ENCODE measurements at places on chromosomes 1 and 21.

- no peak for DNase-seq
Measured at GRCh38 chr21:42545745-42546144, 32.1 kb downstream of the SLC37A1 start.

DNA sequence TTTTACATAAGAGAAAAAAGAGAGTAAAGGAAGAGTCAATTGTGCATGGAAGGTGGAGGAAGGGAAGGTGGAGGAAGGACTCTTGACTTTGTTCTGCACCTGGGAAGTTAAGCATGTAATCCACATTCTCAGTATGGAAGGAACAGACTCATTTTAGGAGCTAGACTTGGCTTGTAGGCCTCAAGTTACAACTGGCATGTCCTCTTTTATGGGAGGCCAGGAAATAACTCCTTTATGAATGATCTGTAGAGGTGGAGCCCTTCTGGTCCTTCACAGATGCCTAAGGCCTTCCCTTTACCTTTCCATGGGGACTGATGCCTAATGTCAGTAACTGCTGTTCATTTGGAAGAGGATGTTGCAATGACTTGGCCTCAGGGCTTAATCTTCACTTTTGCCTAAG lies 29.4 kb upstream of the CCSAP start:
- DNase-seq, result no peak

DNA sequence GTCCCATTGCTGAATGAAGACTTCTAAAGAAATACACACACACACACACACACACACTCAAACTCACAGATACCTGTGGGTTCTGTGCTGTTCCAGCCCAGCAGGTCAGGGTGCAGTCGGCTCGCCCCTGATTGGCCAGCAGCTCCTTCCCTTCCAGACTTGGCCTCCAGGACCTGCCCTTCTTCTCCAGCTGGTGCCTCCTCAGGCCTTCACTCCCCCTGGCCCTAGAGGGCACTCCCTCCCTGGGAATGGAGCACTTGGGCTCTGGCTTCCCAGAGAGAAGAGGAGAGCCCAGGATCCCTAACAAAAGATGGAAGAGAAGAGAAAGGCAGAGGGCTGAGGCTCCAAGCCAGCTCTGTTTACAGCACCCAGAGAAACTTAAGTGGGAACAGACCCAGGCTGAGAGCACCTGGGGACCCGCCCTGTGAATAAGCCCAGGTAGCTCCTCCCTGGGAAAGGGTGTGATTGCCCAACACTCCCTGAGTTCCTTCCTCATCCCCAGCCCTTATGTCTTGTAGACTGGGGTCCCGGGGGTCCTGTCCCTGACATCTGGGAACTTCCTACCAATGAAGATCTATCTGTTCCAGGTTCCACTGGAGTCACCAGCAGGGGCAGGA lies at the start of gene PGLYRP3:
Gene PGLYRP3, minus strand, starts transcription at position 383 of the 617 bp plus-strand sequence. CDS start 2,287 bp downstream, outside the sequence.
- no peak for DNase-seq

DNA sequence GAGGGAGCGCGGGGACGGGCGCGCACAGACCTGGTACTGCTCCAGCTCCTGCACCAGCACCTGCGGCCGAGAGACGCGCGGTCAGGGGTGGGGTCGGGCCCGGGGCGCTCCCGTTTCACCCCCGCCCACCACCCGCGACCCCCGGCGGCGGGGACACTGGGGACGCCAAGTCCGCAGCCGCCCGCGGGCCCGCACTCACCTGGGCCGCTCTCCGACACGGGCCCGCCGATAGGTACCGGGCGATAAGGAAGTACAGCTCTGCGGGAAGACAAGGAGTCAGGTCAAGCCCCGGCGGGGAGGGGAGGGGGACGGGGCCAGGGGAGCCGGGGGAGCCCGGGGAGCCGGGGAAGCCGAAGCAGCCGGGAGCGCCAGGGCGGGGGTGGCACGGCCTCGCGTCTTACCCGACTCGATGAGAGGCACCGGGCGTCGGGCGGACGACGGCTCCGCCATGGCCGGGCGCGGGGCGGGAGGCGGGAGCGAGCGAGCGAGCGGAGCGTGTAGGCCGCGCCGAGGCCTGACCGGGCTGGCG lies 326 bp downstream of the BRWD1 start:
- DNase-seq, result no peak

DNA sequence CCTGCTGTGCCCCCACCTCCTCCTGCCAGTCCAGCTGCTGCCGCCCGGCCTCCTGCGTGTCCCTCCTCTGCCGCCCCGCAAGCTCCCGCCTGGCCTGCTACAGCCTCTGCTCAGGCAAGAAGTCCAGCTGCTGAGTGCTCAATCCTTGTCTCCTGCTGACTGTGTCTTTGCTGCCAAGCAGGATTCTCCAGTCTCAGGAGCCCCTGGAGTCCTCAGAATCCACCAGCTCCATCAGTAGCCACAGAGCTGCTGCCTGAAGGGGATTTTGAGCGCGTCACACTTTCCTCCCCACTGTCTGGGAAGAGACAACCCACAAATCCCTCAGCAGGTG lies 973 bp downstream of the KRTAP10-11 start:
- no peak for DNase-seq

- DNase-seq, result no peak
Measured at GRCh38 chr1:6601923-6602668, 573 bp downstream of the KLHL21 start.

DNA sequence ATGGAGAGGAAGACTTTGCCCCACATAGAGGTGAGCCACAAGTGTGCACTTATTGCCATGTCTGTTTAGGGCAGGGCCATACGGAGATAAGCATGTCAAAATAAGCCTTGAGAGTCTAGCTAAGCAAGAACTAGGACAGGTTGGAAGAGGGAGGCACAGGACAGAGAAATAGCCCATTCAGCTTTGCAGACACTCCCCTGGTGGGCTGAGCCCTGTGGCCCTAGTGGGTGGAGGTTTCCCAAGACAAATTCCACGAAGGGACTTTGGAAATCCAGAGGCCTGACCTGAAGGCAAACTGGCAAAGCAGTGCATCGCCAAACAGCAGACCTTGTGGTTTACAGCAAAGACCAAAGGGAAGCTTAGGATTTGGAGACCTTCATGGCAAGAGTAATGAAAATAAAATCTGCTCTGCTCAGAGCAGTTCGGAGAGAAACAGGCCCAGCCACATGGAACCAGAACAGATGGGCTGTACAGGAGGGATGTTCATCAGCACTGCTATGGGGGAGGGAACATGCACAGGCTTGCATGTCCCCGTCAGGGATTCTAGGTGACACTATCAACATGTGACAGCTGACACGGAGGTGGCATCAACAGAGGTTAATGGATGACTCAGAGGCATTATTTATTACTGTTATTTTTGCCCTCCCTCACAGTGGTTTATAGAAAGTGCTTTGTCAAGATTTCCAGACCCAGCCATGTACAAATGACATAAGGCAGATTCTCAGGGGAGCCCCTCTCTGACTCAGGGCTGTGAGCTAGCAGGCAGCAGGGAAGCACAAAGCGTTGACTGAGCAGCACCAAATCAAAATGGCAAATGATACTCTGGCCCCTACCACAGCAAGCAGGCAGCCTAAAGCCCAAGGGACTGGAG lies 90.1 kb upstream of the IRF2BP2 start:
- peak; percentile 60 for DNase-seq

GRCh38 chr21:46317710-46318463 lies 5.8 kb downstream of the C21orf58 start:
- no peak for DNase-seq

GRCh38 chr1:212955098-212955497 lies 4.8 kb downstream of the VASH2 start:
- DNase-seq, result no peak

DNA sequence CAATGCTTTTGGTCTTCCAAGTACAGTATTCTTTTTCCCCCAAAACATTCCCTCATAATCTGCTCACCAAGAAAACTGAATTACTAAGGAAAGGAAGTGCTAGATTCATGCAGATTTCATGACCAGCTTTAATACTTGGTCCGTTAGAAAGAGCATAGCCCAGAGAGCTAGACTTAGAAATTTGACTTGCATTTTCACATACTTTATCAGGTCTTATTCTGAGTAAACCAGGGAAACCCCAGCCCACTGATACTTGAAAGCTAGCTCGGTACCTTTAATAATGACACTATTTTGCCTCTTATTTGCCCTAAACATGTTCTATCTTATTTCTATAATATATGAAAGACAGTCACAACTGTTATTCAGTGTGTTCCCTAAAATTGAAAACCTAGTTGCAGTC lies 204.5 kb downstream of the TTLL7 start:
- DNase-seq, result peak; percentile 11

DNA sequence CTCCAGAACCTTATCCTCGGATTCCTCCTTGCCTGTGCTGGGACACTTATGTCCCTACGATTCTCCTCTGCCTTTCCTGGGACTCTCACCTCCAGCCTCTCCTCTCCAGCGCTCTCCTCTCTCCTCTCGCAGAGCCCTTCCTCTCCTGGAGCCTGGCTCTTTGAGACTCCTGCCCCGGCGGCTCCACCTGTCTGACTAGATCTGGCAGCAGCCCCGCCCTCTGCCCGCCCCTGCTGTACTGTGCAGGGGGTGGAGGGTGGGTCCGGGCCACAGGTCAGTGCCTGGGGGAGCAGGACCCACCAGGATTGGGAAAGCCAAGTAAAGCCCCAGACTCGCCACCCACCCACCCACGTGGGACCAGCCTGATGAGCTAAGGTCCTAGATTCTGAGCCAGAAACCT lies 1.6 kb downstream of the ELOVL1 start:
- DNase-seq, result no peak

DNA sequence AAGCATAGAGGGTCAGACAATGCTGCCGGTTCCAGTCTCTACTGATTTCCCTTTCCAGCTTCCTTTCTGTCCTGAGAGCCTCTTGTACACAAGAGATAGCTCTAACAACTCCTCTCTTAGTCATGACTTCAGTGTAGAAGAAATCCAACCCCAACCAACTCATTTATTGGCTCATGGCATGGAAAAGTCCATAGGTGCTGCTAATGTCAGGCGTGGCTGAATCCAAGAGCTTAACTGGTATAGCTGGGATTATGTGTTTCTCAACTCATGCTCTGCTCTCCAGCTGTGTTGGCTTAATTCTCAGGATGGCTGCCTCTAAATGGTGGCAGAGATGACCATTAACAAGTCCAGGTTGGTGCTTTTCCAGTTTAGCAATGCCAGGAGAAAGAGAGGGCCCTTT lies 12.4 kb upstream of the THRAP3 start:
- DNase-seq, result no peak

GRCh38 chr1:40241362-40241761 lies 6.4 kb upstream of the TMCO2 start:
- DNase-seq, result peak; percentile 33

DNA sequence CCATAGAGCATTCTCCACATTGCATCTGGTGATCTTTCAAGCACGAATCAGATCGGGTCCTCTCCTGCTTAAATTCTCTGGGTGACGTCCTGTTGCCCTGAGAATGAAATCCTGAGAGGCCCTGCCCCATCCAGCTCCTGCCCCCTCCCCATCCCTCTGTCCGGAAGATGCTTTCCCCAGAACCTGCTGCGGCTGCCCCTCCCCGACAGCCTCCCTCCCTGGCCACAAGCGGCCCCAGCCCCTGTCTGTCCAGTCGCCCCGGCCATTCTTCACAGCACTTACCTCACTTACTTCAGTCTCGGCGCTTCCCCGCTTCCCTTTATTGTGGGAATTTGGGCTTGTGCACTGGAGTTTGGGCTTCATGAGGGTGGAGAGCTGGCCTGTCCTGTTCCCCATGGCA lies 40.3 kb downstream of the TAS1R2 start:
- no peak for DNase-seq

DNA sequence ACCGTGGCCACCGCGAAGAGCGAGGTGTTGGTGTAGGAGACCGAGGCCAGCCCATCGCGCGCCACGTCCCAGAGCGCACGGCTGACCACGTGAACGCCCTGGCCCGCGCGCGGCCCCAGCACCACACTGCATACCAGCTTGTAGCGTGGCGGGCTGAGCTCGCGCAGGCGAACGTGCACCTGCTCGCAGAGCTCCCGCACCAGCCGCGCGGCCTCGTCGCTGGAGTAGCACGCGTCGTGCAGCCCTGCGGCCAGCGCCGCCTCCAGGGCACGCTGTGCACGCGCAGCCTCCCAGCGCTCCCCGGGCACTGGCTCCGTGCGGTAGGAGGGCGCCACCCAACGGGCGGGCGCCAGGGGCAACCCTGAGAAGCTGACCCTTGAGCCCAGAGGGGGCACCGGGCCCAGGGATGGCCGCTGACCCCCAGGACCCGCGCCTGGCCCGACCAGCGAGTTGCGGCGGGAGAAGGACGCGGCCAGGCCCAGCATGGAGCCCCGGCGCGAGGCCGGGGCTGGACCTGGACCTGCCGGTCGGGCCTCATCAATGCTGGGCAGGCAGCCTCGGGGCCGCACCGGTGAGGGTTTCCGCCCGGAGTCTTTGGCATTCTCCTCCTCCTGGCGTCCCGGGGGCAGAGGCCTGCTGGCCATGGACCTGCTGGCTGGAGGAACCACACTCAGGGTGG lies 987 bp downstream of the DYNLT4 start:
- no peak for DNase-seq

- no peak for DNase-seq
Measured at GRCh38 chr1:31831397-31832378, 15.9 kb upstream of the SPOCD1 start.

- no peak for DNase-seq
Measured at GRCh38 chr1:40567825-40568224, 36.4 kb downstream of the ZNF684 start.

DNA sequence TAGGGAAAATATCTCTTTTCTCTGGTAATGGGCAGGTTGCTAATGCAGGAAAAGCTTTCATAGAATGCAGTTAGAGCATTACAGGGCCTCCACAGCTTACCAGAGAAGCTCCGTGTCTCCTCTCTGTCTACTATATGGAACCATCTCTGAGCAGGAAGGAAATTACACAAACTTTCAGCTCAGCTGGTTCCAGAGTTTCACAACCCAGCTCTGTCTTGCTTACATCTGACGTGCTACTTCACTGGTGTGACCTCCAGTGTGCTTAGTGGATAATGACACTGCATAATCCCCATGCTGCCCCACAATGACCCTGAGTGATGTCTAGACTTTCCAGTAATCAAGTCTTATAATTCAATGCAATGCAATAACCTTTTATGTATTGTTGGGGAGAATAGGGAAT lies 4.3 kb upstream of the FGGY start:
- peak; percentile 28 for DNase-seq

DNA sequence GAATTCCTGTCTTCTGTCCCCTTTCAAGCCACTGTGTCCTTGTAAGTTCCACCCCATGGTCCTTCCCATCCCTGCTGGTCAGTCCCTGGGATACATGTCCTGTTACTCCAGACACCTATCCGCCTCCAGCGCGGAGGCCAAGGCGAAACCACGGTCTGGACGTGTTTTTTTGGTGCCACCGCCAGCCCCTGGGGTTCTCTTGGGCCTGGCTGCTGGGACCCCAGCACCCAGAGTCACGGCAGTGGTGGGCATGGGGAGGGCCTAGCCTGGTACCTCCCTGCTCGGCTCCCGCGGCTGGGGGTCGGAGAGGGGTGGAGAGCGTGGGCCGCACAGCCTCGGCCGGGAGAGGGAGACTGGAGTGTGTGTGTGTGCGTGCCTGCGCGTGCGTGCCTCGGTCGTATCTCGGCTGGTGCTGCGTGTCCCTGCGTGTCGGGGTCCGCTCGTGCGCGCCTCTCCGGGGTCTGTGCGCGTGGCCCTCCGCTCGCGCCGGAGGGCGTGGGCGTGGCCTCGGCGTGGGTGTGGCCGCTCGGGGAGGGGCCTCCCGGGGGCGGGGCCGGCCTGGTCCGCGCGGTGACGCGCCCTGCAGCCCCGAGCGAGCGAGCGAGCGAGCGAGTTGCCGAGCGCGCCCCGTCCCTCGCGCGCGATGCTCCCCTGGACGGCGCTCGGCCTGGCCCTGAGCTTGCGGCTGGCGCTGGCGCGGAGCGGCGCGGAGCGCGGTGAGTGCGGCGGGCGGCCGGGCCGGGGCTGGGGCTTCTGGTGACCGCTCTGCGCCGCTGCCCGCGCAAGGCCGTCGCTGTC lies at the start of gene VWA1:
Gene VWA1, plus strand, starts transcription at position 585 of the 798 bp plus-strand sequence. Its CDS starts 59 bp downstream, at position 644.
- peak; percentile 62 for DNase-seq

- DNase-seq, result no peak
Measured at GRCh38 chr1:160742428-160743127, 3.5 kb downstream of the SLAMF7 start.

Data from GM06990 (cell line).